Stimulated activated CD4-positive, alpha-beta T cell treated with anti-CD3 and anti-CD28 coated beads, Interleukin-12 subunit alpha, Interleukin-12 subunit beta, amount 100 ng/mL, for 24 hours (primary cell): ENCODE measurements at places on chromosomes 5 and 9.

- DNase-seq = no peak
These were observed 195.9 kb downstream of the TMEM38B start for GRCh38 chr9:105890046-105890822.

- DNase-seq = no peak
These were observed 76.6 kb upstream of the PAM start for GRCh38 chr5:102678267-102679058.

DNA sequence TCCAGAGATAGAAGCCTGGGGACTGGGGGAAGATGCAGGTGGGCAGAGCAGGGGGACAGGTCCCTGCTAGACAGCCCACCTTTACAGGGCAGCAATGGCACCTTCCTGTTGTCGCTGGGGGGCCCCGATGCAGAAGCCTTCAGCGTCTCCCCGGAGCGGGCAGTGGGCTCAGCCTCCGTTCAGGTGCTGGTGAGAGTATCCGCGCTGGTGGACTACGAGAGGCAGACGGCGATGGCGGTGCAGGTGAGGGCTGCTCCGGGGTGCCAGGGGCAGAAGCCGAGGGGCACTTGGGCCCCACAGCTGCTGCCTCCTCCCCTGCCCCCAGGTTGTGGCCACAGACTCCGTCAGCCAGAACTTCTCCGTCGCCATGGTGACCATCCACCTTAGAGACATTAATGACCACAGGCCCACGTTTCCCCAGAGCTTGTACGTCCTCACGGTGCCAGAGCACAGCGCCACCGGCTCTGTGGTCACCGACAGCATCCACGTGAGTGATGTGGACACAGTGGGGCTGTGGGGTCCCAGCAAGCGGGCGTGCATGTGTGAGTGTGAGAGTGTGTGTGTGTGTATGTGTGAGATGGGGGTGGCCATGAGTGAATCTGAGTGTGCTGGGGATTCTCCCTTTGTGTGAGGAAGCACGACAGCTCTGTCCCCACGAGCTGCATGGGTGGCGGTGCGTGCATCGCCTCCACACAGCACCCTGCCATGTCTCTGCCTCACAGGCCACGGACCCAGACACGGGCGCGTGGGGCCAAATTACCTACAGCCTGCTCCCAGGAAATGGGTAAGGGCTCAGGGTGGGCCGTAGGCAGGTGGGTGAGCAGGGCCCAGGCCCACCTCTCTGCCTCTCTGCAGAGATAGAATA lies 28.4 kb downstream of the CDHR2 start:
- DNase-seq = no peak

GRCh38 chr5:83955916-83956315 lies 235.3 kb upstream of the HAPLN1 start:
- no peak for DNase-seq

DNA sequence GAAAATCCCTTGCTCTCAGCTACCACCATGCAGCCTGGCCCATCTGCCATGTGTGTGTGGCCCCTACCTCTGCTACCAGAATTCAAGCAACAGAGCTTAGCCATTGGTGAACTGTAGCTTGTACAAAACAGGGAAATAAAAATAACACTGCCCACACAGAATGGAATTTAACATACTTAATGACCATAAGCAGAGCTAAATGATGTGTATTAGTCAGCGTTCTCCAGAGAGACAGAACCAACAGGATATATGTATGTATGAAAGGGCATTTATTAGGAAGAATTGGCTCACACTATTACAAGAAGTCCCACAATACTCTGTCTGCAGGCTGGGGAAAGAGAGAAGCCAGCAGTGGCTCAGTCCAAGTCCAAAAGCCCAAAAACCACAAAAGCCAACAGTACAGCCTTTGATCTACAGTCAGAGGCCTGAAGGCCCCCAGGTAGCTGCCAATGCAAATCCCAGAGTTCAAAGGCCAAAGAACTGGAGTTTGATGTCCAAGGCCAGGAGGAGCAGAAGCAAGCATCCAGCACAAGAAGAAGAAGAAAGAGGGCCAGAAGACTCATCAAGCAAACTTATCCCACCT lies 318.8 kb downstream of the DNAH5 start:
- DNase-seq = no peak

- DNase-seq = no peak
These were observed 6.5 kb downstream of the ARL14EPL start for GRCh38 chr5:116038817-116039216.

- no peak for DNase-seq
These were observed 29.3 kb upstream of the SLC6A19 start for GRCh38 chr5:1172007-1172581.

GRCh38 chr9:21836437-21837161 lies 34.2 kb downstream of the MTAP start:
- no peak for DNase-seq

DNA sequence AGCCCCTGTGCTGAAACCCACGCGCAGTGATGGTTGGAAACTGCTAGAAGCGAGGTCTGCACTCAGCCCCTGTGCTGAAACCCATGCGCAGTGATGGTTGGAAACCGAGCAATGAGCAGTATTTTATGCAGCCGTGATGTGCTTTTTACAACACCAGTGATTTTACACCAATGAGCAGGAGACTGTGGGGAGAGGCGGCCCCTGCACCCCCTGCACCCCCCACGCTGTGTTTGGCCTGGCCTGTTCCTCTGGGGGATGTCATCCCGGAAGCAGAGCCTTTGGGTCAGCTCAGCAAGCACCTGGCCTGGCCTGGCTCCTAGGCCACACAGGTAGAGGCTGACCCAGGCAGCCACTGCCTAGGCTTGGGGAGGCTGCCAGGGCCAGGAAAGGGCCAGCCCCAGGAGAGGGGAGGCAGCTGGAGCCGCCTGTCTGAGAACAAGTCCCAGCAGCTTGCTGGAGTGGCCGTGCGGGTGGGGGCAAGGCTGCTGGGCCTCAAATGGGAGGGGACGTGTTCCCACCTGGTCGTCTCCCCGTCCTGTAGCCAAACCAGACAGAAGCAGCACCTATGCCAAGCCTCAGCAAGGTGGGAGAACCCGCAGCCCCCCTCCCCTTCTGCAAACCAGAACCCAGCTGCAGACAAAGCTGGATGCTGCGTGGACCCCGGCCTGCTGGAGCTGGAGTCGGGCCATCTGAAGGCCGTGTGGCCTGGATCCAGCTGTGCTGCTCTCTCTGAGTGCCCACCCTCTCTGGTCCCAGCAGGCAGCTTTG lies 46.8 kb downstream of the DBH start:
- no peak for DNase-seq

GRCh38 chr9:98903961-98904411 lies 39.7 kb upstream of the COL15A1 start:
- no peak for DNase-seq

DNA sequence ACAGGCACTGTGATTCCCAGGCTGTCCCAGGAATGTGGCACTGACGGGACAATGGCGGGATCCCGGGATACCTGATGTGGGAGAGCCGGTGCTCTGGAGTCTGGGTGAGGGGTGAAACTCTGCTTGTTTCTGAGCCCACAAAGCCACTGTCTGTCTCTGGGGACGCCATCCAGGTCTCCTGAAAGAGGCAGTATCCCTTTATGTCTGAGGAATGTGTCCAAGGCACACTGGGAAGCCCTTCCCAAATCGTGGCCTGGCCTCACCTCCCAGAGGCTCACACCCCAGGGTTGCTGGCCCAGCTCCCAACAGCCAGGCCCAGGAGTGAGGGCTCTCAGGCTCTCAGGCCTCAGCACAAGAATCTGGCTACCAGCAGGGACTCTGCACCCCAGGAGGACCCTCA lies 27.1 kb downstream of the ORM2 start:
- no peak for DNase-seq

DNA sequence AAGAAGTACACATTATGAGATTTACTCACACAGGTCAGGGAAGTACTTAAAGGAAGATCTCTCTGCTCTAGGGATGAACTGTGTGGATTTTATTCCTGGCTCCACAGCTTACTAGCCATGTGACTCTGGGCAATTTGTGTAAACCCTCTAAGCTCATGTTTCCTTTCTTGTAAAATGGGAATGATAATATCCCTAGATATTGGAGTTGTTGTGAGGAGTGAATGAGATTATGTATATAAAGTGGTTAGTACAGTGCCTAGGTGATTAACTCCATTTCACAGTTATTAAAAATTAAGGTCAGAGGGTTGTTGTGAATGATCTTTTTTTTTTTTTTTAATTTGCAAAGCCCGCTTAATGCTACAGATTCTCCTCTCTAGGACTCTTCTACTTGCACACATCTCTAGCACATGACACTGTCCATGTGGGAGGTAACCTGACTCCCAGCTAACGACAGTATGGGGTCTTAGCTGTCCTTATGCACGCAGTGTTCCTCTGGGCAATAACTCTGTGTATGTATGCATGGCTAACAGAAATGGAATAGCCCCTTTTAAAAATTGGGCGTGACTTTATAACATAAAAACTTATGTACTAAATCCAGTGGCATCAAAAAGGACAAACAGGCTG lies 23.9 kb upstream of the MYOT start:
- no peak for DNase-seq

DNA sequence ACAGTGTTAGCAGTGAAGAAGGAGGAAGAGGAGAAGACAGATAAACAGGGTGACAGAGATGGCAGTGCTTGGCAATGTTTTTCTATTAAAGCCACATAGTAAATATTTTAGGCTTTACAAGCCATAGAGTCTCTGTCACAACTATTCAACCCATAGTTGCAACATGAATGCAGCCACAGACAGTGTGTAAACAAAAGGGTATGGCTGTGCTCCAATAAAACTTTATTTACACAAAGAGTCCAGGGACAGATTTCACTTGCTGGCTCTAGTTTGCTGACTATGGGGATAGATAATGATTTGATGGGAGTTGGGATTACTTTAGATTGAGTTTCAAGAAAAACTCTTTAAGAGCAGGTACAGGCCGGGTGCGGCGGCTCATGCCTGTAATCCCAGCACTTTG lies 224.8 kb upstream of the SEMA6A start:
- no peak for DNase-seq

DNA sequence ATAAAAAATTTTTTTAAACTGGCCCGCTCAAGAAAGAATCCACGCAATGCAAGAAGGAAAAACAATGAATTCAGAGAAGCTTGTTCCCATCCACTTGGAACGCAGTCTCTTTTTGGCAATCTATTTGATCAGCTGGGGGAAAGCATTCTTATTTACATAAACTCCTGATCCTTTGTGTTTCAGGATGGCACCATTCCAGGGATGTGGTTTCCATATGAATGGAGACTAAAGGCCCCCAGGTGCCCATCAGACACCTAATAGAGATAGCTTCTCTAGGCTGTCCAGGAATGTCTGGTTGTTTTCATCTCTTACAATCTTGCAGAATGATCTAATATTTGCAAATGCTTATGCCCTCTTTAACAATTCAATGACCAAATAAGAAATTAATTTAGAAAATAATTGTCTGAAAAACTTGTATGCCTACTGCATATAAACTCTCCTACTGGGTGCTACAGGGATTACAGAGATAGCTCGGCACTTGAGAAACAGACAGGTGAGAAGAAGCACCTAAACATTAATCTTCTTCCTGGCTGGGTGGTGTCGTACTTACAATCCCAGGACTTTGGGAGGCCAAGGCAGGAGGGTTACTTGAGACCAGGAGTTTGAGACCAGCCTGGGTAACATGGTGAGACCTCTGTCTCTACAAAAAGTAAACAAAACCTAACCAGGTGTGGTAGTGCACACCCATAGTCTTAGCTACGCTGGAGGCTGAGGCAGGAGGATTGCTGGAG lies 3.0 kb upstream of the RASGRF2 start:
- DNase-seq = no peak

DNA sequence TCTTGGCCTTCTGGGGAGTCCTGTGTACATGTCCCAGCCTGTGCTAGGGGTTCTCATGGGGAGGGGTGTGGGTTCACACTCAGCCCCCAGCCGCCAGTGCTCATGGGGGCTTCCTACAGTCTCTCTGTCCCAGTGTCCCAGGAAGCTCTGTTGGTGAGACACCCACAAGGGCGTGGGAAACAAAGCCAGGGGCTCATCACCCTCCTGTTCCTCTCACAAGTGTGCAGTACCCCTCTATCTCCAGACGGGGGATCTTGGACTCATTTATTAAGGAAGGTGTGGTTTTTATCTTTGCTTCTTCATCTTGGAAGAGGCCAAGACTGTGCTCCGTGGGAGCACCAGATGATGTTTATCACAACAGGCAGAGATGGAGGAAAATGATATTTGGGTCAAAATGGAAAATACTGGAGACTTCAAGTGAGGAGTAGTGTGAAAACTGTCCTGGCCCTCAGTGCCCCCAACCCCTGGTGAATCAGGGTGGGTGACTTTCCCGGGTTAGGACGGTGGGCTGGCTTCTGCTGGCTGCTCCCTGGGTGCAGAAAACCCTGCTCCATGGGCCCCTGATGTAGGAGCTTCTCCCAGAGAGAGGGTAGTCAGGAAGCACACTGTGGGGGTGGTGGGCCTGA lies 15.2 kb downstream of the TMEM171 start:
- DNase-seq = no peak

GRCh38 chr5:134099288-134099872 lies 15.1 kb upstream of the TCF7 start:
- DNase-seq = no peak

GRCh38 chr5:126414874-126415502 lies 8.2 kb upstream of the GRAMD2B start:
- no peak for DNase-seq

DNA sequence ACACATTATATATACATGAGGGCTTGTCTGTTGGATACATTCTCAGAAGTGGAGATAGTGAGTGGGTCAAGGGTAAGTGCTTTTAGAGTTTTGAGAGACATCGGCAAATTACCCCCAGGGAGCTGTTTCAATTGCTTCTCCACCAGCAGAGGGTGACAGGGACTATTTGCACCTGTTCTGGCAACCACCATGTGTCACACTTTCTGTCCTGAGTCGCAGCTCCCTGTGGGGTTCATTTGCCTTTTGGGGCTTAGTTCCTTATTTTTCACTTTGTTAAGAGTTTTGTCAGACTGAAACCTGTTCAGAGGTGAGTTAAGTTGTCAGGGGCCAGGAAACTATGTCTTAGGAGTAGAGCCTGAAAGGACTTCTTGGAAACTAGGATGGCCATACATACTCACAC lies 20.1 kb upstream of the SLC36A1 start:
- no peak for DNase-seq

DNA sequence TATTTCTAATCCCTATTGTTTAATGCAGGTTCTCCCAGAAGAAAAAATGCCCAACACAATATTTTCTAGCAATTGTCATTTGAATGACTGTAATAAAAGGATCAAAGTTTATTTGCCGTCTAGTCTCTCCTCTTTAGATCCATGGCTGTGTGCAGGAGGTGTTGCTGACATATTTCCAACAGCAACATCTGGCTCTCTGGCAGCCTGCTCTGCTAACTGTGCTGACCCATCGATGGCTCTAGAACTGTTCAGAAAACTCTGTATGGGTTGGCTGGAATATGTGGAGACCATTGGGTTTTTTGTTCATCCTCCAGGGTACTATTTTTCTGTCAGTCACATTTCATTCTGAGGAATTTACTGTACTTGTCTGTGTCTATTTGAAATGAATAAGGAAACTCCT lies 202.0 kb upstream of the SLC27A6 start:
- no peak for DNase-seq

- DNase-seq = no peak
These were observed 232.1 kb upstream of the PCSK5 start for GRCh38 chr9:75658301-75658905.

DNA sequence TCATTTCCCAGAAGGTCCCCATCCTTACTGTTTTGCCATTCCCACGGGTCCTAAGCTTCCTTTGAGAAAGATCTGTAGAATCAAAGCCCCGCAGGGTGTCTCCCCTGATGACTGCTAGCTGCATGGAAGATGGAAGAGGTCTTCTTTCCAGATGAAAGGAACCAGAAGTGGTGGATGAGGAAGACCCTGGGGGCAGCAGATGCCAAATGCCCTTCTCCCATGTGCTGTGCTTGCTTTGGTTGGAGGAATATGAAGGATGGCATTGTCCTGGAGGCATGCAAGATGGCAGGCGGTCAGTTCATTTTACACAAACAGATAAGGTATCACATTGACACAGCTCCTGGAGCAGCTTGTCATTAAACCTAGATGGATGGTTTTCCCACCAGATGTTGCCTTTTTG lies 25.8 kb upstream of the CER1 start:
- DNase-seq = no peak
